Mucosa of gallbladder (tissue), 1 donor: ENCODE measurements at places on chromosomes 4 and X.

DNA sequence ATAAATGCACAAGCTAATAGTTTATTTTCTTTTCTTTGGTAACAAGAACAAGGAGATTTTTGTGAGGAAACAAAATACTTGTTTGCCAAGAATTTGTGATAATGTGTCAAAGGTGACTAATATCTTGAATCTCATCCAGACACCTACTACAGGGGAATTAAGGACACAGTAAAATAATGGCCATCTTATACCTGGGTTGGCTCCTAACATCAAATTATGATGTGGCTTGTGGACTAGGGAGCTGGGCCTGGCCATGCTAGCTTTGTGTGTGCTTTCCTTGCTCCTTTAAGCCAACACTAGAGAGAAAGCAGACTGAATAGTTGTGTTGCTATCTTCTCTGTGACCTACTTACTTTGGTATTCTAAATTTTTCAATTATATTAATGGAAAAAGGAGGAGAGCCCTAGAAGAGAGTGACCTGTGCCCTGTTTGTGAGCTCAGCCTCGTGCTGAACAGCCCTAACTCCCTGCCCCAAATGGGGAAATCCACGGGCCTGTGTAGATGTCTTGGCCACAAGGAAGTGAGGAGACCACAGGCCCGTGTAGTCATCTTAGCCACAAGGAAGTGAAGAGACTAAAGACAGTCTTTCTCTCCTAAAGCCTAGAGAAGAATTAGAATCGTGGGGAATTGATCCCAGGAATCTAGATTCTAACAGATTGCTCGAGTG lies 23.3 kb downstream of the ARHGAP24 start:
- DNase-seq: peak; percentile 38

GRCh38 chrX:15242899-15243555 lies 26.9 kb downstream of the ASB9 start:
- DNase-seq: peak; percentile 38

DNA sequence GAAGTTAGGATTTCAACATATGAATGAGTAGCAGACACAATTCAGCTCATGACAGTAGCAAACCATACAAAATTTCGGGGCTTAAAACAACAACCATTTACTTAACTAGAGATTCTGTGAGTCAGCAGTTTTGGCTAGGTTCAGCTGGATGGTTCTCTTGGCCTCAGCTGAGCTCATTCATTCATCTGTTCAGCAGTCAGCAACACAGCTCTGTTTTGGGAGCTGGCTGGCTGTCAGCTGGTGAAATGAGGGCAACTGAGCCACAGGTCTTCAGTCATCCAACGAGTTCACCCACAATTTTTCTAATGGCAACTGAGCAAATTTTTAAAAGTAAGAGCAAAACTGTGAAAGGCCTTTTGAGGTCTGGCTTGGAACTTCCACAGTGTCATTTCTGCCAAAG lies 2005.1 kb upstream of the AGA start:
- DNase-seq: no peak

DNA sequence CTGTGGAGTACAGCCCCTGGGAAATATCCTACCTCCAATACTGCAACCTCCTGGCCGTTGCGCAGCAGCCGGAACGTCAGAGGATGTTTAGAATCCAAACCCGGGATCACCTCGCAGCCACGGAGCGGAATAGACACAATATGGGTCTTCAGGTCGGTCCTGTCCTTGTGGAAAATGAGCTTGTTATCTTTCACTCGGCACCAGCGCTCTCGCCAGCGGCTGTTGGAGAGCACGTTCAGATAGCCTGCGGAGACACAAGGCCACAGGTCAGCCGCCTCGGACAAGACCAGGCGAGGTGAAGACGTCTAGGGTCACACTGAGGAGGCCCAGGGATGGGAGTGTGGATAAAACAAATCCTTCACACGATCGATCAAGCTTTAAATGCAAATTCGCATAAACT lies 139.3 kb downstream of the AFAP1 start:
- no peak for DNase-seq

DNA sequence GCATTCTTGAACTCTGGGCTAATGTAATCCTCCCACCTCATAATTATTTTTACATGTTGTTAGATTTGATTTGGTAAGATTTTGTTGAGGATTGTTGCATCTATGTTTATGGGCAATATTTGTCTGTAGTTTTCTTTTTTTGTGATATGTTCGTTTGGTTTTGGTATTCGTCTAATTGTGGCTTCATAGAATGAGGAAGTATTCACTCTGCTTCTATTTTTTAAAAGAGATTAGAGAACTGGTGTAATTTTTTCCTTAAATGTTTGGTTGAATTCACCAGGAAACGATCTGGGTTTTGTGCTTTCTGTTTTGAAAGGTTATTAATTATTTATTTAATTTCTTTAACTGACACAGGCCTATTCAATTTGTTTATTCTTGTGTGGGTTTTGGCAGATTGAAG lies 161.2 kb upstream of the NUDT6 start:
- DNase-seq: no peak

DNA sequence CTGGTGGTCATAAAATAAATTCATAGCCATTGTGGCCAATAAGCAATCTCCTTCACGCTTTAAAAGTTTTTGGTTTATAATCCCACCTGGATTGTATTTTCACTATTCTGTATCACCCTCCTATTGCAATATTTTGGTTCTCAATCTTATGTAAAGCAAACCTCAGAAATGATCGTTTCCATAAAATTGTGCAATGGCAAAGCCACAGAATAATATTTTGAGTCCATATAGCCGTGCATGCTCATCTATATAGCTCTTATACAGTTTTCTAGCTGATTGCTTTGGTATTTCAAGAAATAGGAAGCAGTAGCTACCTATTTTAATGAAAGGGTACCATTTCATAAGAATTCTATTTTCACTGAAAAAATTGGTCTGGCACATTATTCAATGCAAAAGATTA lies 10.0 kb upstream of the HAND2 start:
- DNase-seq: no peak

- DNase-seq: peak; percentile 49
These were observed 20.5 kb downstream of the SLC25A5 start for GRCh38 chrX:119488749-119489148.

DNA sequence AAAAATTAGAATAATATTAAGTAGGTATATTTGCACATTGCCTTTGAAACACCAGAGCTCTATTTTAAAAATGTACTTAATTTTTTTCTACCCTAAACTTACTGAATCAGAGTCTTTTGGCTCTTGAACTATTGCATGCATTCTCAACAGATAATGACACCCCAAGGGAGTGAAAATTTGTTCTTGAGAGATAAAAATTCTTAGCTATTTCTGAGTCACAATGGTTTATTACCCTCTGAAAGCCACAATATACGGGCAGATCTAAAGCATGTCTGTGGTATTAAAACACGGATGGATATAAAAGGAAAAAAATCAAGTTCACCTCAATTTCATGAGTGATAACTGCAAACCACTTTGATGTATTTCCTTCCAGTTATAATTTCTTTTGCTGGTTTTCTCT lies 636.3 kb upstream of the FTHL17 start:
- no peak for DNase-seq

GRCh38 chr4:39502019-39502663 lies 25.1 kb downstream of the UGDH start:
- no peak for DNase-seq

DNA sequence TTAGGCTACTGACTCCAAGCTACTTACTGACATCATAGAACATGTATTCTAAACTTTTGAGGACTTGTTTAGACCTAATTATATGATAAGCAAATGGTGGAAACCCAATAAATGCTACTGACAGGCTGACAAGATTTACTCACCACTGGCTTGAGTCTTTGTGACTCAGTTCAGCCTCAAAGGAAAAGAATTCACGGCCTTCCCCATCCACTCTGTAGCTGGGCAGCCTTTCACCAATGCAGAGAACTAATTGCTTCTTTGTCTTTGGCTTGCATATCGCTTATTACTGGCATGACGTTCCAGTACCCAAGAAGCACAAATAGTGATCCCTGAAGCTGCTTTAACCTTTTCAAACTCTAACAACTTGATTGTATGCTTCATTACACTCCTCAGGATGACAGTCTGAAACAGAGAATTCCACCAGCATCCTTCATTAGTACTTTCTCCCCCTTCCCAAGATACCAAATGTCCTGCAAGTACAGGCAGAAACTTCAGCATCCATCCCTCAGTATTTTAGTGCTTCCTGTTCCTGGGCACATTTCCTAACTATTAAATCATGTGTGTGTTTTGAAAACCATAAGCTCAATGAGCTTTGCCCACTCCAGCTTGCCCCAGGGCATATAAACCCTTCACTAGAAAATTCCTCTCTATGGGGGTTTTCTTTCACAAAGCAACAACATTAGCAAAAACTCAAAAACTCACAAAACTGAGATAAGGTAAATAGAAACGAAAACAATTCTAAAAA lies 298.1 kb upstream of the SLC7A11 start:
- DNase-seq: no peak

DNA sequence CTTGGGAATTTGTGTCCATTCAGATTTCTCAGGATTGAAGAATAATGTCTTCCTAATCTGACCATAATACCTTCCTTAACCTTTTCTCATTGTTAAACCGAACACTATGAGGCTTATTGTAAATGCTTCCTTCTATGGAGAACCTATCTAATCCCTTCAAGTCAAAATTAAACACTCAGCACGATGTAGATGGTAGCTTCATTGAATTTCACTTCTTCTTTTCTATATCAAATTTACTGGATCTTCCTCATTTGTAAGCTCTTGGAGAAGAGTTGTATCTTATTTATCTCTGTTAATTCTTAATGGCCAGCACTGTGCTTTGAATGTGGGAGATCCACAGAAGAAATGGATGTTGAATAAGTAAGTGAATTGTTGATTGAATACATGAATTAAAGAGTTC lies 109.0 kb upstream of the RAPGEF2 start:
- DNase-seq: no peak

- no peak for DNase-seq
These were observed 125.0 kb upstream of the PDLIM3 start for GRCh38 chr4:185660340-185660739.

DNA sequence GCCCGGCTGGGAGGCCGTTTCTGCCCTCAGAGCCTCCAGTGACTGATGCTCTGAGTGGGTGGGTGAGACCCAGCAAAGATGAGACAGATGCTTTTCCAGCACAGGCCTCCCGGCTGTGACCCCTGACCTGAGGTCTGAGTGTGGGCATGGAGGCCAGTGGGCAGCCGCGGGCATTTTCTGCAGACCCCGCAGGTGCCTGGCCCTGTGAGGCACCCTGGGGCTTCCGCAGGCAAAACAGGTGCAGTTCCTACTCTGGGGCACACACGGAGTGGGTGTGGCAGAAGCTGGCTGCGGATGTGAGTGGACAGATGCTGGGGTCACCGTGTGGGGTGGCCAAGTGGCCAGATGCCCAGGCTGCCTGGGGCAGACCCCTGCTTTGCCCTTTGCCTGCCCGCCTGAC lies 14.8 kb downstream of the HTRA3 start:
- DNase-seq: no peak

GRCh38 chr4:42262701-42263490 lies 110.4 kb upstream of the BEND4 start:
- DNase-seq: no peak

DNA sequence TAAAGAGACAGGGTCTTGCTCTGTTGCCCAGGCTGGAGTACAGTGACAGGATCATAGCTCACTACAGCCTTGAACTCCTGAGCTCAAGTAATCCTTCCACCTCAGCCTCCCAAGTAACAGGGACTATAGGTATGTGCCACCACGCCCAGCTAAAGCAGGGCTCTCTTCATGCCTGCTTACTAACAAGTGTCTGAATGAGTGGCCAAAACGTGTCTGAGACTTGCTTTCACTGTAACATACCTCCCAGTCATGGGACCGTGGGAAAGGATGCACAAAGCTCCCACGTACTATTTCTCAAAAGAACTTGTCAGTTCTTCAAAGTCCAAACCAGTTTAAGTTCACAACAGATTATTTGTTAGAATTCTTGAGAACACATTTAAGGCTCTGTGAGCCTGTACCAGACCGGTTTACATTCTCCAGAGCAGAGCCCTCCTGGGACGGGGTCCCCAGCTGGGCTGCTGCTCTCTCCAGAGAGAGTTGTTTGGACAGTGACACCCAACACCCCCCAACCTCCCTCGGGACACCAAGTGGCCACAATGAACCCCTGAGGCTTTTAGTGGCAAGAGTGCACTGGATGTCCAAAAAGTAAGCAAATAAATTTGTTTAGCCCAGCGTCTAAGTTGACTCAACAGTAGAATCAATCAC lies 24.1 kb downstream of the SH3KBP1 start:
- DNase-seq: no peak

GRCh38 chr4:149713031-149713430 lies 102.6 kb downstream of the IQCM start:
- DNase-seq: no peak

- no peak for DNase-seq
These were observed 15.2 kb downstream of the GATB start for GRCh38 chr4:151745481-151746231.

DNA sequence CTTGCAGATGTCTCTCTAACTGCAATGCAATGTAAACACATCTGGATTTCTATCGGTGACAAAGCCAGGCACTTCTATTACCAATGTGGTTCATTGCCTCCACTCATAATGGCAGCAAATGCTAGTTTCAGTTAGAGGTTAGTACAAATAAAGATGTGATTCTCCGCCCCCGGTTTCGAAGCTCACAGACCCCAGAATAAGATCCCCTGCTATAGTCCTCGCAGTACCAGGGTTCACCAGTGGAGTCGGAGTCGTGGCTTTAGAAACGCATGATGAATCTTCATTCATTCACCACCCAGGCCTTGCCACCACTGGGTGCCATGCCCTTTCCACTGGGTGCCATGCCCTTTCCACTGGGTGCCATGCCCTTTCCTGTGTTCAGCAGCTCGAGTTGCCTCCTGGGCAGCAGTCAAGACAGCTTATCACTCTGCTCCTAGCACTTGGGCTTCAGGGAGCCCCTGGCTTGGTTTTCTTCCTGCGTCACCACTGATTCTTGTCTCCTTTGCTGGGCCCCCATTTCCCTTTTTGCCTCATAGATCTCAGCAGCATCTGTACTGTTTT lies 3.5 kb upstream of the NAA10 start:
- DNase-seq: no peak

DNA sequence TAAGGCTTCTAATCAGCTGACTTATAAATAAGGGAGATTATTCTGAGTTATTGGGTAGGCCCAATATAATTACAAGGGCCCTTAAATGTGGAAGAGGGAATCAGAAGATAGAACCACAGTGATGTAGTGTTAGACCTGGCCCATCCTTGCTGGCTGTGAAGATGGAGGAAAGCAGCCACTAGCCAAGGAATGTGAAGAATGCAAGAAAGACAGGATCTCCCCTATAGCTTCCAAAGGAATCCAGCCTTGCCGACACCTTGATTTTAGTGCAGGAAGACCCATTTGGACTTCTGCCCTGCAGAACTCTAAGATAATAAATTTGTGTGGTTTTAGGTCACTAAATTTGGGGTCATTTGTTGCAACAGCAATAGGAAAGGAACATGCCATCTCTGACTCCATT lies 150.6 kb downstream of the SPATA18 start:
- no peak for DNase-seq

GRCh38 chrX:332496-332860 lies 13.9 kb upstream of the GTPBP6 start:
- DNase-seq: no peak

GRCh38 chr4:16415751-16416150 lies 189.5 kb upstream of the TAPT1 start:
- no peak for DNase-seq

GRCh38 chr4:63786171-63786570 lies 623.1 kb downstream of the TECRL start:
- no peak for DNase-seq

GRCh38 chr4:170446782-170447181 lies 357.0 kb upstream of the AADAT start:
- DNase-seq: no peak
